Epithelial cell of esophagus (primary cell): ENCODE measurements at places on chromosomes 16 and 17.

DNA sequence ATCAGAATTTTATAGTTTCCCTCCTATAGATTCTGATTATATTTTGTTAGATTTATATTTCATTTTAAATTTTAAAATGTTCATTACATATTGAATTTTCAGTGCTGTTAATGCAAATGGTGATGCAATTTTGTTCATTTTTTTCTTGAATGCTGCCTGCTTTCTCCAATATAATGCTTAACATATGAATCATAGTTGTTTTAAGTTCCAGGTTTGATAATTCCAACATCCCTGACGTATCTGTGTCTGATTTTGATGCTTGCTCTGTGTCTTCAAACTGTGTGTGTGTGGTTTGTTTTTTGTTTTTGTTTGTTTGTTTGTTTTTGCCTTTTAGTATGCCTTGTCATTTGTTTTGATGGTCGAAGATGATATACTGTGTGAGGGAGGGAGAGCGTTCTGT lies 134.7 kb upstream of the ELAC2 start:
- no peak for DNase-seq

DNA sequence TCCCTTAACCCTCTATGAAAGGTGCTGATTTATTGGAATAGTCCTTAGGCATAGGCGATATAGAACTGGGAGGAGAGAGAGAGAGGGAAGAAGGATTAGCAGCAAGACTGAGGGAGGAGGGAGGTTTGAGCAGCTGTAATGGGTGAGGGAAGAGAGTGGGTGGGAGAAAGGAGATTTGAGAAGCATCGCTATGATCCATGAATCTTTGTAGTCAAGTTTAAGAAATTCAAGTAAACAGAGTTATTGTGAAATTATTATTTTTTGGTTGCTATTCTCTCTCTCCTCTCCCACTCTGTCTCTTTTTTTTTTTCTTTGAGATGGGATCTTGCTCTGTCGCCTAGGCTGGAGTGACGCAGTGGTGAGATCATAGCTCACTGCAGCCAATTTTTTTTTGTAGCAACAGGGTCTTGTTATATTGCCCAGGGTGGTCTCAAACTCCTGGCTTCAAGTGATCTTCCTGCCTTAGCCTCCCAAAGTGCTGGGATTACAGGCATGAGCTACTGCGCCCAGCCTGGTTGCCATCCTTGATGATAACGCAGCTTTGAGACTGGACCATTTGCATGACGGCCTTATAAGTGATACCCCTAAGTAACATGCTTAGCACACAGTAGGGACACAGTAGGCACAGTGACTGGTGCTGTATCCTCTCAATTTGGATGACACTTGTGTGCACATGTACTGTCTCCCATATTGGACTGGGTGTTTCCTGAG lies 21.0 kb upstream of the TNS4 start:
- DNase-seq: no peak

DNA sequence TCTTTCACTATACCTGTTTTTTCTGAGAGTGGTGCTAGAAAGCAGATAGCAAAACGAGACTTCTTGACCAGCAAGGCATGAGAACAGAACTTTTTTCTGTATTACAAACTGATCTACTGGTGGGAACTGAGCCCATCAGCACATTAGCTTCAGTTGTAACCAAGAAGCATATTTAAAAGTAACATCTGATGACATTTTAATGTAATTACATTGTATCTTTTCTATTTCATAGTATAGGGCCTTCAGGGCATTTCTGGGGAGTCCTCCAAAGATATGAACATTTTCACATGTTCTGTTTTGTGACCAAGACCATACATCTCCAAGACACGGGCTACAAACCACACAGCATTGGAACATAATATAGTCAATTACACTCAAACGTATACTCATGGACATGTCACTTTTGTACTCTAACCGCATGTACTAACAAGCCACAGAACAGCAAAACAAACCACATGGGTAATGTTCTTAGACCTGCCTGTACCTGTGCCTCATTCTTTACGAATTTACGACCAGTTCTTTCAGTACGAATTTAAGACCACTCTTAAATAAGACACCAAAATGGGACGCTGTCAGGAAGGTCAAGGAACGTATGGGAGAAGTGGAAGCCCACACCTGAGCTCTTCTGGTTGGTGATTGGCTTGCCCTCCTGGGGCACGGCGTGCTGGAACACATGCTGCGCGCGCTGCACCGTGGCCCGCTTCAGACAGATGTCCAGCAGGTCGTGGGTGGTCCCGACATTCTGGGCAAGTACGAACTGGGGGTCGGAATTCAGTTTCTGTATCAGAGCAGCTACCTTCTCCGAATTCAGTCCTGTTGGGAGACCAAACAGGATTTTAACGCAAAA lies 825 bp downstream of the BLMH start:
- peak; percentile 80 for DNase-seq

DNA sequence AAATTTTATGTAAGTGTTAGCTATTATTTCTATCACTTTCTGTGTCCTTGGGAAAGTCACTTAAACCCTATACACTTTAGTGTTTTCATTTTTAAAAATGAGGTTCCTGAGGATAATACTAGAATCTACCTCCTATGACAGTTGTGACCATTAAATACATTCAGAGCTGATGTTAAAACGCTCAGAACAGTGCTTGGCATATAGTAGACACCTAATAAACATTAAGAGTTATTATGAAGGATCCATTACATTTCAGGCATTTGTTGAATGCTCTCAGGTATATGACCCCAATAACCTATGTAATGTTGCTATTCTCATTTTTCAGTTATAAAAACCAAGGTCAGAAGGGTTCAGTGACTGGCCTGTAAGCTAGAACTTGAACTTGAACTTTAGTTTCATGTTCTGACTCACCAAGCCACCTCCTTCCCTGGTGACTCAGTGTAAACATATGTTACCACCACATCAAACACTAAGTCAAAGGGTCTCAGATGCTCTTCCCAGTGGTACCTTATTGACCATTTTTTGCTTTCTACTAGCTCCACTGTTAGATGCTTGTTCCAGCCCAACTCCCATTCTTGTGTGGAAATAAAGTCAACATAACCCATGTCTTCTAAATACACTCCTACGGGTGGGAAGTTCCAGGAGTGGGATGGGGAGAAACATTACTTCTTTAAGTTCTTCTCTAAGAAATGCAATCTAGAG lies 47.6 kb downstream of the HSD17B2 start:
- peak; percentile 65 for DNase-seq

DNA sequence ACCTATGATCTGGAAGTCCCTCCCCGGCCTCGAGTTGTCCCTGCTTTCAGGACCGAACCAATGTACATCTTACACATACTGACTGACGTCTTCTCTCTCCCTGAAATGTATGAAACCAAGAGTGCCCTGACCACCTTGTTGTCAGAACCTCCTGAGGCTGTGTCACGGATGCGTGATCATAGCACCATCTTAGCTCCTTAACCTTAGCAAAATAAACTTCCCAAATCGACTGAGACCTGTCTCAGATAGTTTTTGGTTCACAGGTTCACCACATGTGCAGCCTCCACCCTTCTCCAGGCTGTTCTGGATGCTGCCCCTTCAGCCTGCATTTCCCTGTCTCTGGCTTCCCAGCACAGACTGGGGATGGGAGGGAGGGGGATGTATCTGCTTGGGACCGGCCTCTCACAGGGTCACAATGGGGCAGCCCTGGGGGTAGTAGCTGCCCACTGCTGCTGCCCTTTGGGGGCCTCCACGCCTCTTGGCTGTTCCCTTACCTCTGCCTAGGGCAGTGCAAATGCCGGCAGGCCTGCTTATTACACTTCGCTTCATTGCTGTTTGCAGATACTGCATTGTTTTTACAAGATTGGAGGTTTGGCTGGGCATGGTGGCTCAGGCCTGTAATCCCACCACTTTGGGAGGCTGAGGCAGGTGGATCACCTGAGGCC lies 69.8 kb downstream of the NT5M start:
- DNase-seq: no peak

GRCh38 chr16:997440-998051 lies 16.0 kb downstream of the SOX8 start:
- DNase-seq: no peak

DNA sequence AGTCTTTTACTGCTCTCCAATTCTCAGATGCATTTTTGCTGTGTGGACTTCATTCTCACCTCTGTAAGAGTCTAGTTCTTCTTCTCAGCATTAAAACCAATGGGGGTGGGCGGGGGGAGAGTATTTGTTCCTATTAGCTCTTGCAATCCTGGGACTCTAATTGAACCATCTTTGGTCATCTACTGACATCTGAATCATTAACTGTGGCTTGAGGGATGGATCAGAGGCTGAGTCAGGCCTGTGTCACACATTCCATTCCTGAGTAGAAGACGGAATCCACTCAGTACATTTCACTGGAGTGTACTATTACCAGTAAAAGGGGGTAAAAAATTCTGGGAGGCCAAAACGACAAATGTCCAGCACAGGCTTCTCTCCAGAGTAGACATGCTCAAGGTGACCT lies 12.8 kb upstream of the ZNF23 start:
- DNase-seq: peak; percentile 92

DNA sequence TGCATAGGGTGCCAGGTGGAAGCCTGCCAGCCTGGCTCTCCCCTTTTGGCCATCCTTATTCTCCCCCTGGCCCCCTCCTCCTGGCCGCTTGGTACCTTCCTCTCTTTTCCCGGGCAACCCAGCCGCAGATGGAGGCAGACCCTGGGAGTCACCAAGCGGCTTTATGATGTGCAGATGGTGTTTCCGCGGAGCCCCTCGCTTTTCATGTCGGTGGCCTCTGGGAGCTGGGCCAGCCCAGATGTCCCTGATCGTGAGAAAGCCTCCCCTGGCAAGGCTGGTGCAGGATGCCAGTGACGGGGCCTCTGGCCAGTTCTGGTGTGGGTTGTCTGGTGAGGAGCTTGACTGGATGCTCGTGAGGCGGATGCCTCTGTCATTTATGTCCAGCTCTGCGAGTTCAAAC lies 18.0 kb upstream of the BRD7 start:
- DNase-seq: no peak

DNA sequence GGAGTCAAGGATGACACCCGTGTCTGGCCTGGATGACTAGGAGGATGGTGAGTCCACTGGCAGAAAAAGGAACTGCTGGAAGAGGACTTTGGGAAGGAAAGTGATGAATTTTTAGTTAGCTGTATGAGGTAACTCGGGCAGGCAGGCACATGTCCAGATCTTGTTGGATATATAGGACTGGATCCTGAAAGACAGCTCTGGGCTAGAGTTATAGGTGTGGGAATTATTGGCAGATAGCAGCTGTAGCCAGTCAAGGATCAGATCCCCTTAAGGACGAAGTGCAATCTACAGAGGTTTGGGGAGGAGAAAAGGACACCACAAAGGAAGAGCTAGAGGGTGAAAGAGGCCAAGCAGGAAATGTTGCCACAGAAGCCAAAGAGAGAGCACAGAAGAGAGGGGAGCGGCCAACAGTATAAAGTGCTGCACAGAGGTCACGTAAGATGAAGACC lies 10.1 kb downstream of the CYB5D1 start:
- DNase-seq: peak; percentile 88

DNA sequence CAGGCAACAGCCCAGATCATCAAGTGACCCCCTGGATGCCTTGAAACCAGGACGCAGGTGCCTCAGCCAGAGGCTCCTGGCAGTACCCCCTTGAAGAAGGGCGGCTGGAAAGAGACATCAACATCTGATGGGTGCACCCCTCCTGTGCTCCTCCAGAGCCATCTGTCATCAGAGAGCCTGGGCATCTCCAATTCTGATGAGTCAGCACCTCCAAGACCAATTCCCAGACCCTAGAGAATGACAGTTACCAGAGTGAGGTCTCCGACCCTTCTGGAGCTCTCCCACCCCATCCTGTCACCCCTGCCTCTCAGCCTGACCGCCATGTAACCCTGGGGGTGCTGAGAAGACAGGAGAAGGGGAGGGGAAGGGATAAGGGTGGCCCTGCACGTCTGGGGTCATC lies 433.7 kb downstream of the SOX9 start:
- no peak for DNase-seq

DNA sequence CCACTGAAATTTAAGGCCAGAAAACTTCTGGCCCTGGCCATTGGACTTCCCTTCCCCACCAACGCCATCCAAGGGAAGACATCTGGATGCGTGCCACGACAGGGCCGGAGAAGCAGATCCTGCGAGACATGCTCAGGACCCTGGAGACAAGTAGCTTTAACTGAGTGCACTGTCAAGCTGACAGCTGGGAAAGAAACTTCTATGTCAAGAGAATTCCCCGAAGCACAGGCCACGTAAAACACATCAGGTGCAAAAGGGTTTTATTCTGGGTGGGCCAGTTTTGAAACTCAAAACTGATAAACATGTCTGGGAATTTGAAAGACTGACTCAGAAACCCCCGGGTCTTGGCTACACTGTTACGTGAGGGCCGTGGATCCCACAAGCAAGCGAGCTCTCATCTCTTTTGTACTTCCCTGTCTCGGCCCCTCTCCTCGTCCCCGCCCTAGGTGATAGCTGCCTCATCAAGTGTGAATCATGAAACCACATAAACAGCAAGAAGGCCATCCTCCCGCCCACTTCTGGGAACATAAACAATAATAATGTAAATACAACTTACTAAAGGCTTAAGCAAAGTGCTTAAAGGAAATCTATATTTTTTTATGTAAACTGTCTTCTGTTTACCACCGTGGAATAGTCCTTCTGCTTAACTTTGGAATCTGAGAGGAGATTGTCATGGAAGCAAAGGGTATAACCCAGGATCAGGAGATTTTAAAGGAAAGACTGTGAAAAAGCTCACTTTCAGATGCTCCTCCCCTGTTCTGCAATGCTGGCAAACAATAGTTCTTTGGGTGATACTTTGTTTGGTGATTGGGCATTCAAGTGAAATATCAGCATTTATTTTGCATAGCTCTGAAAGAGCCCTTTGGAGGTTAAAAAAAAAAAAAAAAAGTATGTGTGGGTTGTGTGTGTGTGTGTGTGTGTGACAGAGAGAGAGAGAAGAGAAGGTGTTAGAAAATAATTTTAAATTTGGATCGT lies 406.0 kb upstream of the MAF start:
- peak; percentile 98 for DNase-seq

DNA sequence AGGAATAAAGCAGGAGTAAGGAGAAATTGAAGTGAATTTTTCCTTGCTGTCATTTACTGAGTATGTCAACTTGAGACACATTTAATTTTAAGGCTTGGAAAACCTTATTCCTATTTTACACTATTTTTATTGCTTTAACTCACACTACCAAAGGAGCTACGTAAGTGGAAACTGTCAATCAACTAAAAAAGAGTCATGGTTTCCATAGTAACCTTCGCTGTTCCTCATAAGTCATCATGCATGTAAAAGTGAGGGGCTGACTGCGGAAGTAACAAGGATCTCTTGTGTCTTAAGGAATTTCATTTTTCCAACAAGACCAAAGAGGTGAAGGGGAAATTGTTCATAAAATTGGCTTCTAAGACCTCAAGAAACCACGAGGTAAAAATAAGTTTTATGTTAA lies 516.2 kb upstream of the CA10 start:
- no peak for DNase-seq
